Activated CD4-positive, alpha-beta T cell treated with anti-CD3 and anti-CD28 coated beads, Interleukin-2, Interleukin-4, amounts not matched to agents 100 ng/mL and 50 ng/mL, durations not matched to agents 16 hours and 8 hours (primary cell): ENCODE measurements at places on chromosomes 3 and 15.

- DNase-seq, result peak; percentile 74
These were observed 338.9 kb upstream of the CFAP20DC start for GRCh38 chr3:59388555-59389270.

DNA sequence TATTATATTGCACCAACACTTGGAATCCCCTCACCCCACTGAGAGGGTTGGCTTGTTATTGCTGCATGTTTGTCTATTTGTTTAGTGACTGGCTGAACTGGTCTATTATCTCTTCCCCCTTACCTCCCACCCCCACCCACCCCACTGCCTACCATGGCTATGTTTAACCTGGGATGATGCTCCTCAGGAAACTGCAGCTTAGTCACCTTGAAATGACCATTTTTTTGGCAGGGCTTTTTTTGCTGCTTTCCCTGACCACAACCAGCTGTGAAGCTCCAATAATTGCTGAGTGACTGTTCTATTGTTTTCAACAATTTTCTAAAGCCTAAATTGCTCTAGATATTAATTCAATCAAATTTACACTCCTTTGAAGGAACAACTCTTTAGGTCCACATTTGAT, 137.9 kb upstream of the CADM2 start:
- no peak for DNase-seq

DNA sequence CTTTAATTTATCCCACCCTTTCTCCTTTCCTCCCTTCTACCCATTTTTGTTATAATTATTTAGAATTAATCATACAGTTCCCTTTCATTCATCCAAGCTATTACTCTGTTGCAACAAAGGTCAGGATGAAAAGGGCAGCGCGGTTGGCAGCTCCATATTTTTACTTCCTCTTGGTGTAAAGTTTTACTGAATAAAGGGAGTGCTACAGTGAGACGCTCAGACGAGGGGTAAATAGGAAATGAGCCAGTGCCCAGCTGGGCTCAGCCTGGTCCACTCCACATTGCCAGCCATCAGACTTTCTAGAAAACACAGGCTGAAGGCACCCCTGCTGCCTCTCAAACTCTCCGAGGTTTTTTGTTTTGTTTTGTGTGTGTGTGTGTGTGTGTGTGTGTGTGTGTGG, 21.9 kb upstream of the ZBTB38 start:
- DNase-seq, result no peak

DNA sequence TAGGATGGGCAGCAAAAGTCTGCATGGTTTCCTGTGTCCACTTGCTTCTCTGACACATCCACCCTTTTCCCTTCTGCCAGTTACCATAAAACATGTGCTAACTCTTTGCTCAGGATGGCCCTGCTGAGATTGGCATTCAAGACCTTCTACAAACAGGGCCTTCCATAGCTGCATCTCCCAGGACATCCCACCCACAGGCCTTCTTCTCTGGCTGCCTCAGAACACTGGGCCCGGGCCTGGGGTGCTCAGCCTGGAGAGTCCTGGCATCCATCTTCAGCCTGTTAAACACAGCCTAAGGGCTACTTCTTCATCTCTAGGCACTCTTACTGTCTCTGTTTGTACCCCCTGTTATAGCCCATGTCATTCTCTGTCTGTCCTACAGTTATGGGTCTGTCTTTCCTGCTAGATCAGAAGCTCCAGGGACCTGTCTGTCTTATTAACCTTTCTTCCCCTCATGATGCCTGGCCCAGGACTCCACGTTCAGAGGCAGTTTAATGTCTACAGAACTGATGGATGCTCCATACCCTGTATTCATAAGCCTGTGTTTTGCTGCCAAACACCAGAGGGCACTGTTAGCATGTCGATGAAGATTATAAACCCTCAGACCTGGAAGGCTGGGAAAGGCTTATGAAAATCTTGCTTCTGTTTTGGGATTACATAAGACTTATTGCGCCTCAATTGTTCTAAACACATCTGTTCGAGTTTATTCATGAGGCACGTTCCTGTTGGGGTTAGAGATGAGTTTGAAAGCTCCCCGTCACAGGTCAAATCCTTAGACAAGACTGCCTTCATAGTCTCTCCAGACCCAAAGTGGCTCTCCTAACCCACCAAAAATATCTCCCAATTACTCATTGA, 16.5 kb downstream of the SEMA3G start:
- peak; percentile 56 for DNase-seq

DNA sequence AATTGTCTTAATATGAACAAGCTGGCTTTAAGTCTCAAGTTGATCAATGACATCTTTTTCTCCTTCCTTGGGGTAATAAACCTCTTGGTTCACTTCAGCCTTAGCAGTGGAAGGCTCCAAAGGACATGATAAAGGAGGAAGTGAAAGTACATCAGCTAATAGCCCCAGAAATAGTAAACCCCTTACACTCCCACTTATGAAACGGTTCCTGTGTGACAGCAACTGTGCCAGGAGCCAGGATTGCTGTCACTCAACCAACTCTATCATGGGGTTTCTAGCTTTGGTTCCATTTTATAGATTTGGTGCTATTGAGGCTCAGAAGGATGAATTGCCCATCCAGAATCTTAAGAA, 216.7 kb downstream of the ABHD5 start:
- no peak for DNase-seq

- peak; percentile 55 for DNase-seq
These were observed 436 bp downstream of the ADPGK start for GRCh38 chr15:72783004-72783639.

GRCh38 chr3:9781978-9782603, 10.2 kb downstream of the TADA3 start:
- no peak for DNase-seq

GRCh38 chr3:176055836-176056235, 1141.4 kb downstream of the TBL1XR1 start:
- DNase-seq, result no peak

- no peak for DNase-seq
These were observed 93.2 kb upstream of the LRIG1 start for GRCh38 chr3:66593978-66594377.

- no peak for DNase-seq
These were observed 29.5 kb upstream of the LCTL start for GRCh38 chr15:66595332-66595731.

DNA sequence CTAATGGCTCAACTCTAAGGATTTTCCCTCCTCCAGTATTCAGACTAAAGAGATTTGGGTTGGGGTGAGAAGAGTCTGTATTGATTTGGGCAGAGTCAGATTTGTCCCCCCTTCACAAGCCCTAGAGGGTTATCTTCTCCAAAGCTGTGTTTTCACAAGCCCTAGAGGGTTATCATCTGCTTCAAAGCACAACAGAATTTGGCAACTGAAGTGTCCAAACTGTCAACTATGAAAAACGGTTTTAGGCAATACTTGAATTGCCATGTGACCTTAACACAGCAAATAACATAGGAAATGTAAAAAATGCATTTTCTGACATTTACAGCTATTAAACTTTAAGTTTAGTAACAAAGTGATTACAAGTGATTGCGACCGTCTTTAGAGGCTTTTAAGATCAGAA, 119.9 kb downstream of the IMPG2 start:
- no peak for DNase-seq

GRCh38 chr15:68676926-68677325, 98.1 kb downstream of the CORO2B start:
- no peak for DNase-seq

- no peak for DNase-seq
These were observed 49.8 kb downstream of the KBTBD12 start for GRCh38 chr3:127964816-127965215.
